ENCODE measurements at places on chromosomes 1 and 21.

DNA sequence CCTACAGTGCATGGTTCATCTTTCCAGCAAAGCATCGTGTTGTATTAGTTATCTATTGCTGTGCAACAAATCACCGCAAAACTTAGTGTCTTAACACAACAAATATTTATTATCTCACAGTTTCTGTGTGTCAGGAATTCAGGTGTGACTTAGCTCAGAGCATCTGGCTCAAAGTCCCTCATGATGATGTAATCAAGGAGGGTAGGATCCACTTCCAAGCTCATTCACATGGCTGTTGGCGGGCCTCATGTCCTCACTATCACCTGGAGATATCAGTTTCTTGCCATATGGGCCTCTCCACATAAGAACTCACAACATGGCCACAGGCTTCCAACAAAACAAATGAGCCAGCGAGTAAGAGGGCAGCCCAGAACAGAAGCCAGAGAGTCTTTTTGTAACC is 135.6 kb upstream of the GJB5 start:
- no peak for DNase-seq

DNA sequence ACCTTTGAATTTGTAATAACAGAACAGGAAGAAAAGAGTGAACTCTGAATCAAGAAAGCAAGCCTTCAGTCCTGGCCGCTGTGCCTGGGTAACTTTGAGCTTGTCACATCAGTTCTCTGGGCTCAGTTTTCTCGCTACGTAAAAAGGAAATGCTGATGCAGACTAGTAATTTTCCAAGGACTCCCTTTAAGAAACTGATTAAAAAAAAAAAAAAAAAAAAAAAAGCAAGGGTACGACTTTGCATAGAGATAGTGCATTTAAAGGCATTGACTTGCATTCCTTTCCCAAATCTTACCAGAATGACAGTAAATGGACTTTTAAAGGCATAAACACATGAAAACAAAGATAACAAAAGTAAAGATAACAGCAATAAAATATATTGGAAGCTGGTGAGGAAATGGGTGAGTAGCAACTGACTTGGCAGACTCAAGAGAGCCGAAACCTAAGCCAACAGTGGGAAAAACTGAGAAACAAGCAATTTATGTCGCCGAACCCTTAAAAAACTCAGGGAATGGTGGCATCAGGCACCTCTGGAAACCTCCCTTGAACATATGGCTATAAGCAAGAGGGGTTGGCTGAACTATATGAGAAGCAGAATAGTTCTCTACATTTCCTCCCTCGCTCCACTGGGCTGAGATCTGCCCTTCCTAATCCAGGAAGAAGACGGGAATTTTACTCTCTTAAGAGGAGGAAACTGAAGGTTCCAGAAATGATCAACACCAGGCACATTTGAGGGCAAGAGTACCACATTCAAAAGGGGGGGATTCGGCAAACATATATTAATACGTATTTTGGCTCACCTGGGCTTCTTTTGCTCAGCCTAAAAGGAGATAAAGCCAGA is 189.2 kb downstream of the CDC7 start:
- no peak for DNase-seq

- DNase-seq: no peak
Measured at GRCh38 chr1:186167096-186167668, 207.9 kb downstream of the TPR start.

DNA sequence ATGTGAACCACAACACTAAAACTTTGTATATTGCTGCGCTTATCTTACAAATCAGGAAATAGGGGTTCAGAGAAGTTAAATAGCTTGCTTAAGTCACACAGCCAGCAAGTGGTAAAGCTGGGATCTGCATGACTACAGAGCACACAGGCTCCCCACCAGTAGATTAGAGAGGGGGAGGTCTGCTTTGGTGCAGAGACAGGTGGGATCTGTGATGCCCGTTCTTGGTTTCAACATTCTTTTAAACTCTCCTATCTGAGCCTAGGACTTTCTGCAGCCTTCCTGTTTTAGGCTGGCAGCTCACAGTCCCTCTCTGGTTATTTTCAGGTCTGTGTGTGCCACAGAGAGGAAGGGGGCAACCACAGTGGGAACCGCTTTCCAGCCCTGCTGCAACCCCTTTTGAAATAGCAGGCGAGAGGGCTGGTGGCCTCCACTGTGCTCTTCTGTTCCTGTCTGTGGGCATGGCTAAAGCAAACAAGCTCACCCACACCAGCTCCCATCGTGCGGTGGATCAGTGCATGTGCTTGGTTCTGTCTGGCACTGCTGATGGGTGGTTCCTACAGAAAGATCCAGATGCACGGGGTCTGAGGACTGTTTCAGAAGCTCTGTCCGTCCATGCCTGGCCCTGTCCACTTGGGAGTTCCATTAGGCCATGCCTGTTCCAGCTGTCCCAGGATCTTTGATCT is 1.7 kb upstream of the IL6R start:
- no peak for DNase-seq

DNA sequence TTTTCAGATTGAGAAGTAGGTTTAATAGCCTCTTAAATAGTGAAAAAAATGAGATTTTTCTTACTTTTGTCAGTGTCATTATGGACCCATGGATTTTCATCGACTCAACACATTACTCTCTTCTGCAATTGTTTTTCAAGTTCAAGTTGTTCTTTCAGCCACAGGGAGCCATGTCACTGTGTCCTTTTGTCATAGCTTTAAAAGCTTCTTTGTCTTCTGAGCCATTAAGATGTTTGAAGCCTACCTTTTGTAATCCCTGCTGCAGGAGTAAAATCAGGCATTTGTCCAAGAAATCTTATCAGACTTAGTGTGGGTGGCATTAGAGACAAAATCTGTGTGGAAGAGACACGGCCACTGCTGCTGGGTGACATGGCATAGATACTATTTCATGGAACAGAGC is 92.8 kb upstream of the ZP4 start:
- DNase-seq: no peak

- DNase-seq: no peak
Measured at GRCh38 chr1:192485692-192486436, 89.7 kb upstream of the RGS1 start.

GRCh38 chr1:74611887-74612286 is 61.7 kb downstream of the ERICH3 start:
- no peak for DNase-seq

GRCh38 chr1:76090283-76091203 is 16.0 kb downstream of the ST6GALNAC3 start:
- DNase-seq: no peak

DNA sequence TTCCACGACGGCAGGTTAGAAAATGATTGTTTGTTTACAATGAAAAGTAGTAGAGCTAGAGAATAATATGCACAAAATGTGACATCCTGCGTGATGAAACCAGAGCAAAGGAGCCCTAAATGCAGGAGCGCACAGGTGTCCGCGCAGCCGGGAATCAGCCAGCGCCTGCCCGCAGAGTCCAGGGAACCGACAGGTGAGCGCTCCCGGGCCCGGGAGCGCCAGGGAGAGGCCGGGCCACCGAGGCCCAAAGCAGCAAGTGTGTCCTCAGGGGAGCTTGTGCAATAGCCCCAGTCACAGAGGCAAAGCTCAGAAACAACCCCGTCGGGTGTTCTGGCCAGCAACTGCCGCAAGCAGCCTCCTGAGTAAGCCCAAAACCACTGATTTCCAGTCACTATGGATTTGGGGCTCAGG is 789 bp upstream of the GALE start:
- DNase-seq: no peak

GRCh38 chr1:15833069-15833679 is 14.3 kb upstream of the SPEN start:
- DNase-seq: no peak

DNA sequence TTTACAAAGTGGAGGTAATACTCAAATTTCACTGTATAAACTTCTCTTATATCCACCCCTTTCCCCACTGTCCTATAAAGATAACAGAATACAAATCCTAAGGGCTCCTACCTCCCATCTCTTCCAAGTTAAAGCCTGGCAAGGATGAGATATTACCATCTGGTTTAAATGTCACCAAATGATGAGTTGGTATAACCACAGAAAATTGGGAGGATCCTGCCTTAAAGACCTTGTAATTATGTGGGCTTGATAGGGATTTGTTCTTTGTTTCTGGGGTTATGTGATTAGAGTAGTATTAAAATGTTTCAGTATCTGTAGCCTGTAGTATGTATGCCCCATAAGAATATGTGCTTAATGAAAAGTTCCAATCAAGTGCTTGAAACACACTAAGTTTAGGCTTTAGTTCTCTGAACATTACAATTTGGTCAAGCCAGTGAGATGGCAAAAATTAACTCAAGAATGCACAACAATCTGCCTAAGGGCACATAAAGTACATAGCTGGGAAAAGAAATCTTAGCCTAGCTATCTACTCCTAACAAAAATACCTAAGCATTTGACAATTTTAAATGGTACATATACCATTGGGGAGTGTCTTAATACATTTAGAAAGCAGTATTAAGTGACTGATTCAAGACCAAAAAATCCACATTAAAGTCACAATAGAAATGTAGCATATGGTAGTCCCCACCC is 14.0 kb downstream of the KDM5B start:
- DNase-seq: no peak

DNA sequence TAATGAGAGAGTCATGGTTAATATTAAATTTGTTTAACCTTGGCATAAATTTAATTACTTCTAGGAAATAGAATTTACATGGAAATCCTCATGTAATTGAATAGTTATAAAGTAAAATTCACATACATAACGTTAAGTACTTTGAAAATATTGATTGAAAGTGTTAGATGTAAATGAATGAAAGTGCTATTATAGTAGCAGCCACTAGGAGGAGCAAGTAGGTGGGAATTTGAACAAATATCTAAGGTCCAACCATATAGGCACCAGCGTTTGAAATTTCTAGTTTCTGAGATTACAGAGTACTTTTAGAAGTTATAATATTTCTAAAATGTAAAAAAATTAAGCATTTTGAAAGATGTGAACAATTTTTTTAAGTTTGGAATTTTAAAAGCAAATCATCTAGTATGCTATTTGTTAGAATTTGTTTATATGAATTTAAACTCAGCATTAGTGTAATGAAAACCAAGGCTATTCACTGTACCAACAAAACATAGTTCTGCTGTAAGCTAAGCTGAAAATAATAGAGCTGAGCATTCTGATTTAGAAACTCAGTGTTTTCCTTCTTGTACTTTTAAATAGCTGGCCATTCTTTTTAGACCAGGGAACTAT is 3.3 kb downstream of the B3GALT2 start:
- no peak for DNase-seq

GRCh38 chr1:180503280-180503862 is 994 bp upstream of the ACBD6 start:
- no peak for DNase-seq

DNA sequence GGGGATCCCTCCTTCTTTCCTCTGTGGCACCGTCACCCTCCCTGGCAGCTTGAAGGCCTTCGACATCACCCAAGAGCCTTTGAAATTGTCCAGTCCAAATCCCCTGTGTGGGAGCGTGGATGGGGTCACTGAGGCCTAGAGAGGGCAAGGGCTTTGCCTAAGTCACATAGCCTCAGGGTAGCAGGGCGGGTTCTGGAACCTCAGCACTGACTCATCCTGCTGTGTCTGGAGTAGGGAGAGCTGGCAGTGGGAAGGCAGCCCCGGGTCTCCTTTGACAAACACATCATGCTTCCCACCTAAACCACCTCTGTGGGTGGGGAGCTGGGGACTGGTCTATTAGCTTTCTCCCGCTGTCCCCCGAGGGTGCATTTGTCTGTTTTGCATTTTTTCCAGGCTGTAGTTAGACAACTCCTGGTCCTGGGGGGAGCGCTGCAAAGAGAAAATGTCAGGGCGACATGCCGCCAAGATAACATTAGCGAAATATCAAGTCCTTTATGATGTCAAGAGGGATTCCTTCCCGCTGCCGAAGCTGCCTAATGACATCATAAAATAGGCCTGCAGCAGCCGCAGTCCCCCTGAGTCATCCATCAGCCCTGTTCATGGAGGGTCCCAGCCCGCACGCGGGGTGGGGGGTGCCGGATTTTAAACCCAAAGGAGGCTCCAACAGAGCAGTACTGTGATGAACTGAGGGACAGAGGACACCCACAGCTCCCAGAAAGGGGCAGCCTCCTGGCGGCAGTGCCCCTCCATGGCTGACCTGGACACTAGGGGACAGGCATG is 77.0 kb upstream of the POU3F1 start:
- DNase-seq: no peak

GRCh38 chr1:41492341-41492848 is 7.9 kb upstream of the EDN2 start:
- no peak for DNase-seq

- DNase-seq: no peak
Measured at GRCh38 chr21:39951183-39952101, 84.2 kb downstream of the PCP4 start.

DNA sequence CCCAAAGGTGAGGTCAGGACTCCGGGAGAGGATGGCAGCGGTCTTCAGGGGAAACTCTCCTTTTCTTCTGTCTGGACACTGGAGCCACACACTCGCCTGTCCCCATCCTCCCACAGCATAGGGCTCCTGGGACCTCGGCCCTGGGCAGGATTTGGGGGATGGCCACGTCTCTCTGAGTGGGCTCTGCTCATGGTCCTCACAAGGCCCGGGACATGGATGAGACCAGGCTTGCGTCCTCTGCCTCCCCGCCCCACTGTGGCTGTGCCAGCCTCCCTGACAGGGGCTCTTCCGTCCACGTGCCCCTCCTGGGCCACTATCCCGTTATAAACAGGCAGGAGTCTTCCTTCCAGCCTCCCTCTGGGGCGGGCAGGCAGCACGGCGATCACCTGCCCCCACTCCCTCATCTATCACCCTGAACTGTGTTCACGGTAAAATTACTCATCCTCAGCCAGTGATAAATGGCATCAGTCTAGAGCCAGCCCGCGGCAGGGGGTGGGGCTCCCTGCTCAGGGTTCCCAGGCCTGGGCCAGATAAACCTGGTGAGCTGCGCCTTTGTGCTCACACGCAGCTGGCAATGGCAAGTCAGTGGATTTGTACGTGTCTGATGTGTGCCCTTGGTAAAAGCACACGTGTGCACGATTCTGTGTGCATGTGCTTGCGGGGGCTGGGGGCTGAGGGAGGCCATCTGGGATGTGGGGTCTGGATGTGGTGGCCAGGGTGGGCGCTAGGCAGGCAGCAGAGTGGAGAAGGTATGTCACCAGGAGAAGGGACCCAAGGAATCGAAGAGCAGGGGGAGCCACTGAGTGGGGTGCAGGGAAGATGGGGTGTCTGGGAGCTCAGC is 12.6 kb upstream of the SAMD11 start:
- no peak for DNase-seq

DNA sequence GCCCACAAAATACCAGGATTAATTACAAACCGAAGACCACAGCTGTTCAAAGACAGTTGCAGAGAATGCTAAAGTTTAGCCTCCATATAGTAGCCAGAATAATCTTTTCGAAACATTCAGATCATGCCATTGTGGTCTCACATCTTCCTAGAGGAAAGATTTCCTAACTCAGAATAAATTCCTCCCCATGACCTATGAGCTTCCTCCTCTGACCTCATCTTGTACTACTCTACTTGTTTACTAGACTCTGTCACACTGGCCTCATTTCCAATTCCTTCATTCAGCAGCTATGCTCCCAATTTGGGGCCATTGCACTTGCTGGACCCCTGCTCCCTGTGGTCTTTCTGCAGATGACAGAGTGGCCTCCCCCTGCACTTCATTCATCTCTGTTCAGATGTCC is 71.8 kb upstream of the LRRC53 start:
- DNase-seq: no peak

DNA sequence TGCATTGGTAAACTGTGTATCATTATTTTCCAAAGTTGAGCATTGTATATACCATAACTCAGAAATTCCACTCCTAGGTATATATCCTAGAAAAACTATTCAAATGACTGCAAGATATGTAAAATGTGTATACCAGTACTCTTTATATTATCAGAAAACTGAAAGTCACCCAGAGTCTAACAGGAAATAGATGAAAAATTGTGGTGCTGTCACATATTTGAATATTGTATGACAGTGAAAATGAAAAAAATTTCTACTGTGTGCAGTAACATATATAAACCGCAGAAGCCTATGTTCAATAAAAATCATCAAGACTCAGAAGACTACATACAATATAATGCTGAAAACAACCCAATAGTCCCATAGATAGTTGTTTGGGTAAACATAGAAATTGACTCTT is 74.4 kb upstream of the LYPLAL1 start:
- no peak for DNase-seq
